IMR-90 (cell line): ENCODE measurements at places on chromosomes 11 and 22. TPM values are rescaled to one million over a fixed set of nuclear protein-coding genes. Genes with fewer than 3 reads are reported as not detected.

GRCh38 chr22:47056361-47056760 is 293.9 kb downstream of the TBC1D22A start:
- no peak for DNase-seq

DNA sequence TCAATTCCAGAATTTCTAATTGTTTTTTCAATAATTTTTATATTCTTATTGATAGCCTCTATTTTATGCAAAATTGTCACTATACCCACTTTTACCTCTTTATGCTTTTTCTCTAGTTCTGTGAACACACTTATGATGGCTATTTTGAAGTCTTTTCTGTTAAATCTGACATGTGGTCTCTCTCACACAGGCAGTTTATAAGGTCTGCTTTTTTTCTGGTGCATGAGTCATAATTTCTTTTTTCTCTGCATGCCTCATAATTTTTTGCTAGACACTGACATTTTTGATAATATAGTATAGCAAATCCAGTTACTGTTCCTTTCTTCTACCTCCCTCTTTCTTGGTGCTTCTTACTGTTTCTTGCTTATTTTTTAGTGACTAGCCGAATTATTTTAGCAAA is 36.0 kb downstream of the ZBTB44 start:
- DNase-seq, result peak; percentile 32

DNA sequence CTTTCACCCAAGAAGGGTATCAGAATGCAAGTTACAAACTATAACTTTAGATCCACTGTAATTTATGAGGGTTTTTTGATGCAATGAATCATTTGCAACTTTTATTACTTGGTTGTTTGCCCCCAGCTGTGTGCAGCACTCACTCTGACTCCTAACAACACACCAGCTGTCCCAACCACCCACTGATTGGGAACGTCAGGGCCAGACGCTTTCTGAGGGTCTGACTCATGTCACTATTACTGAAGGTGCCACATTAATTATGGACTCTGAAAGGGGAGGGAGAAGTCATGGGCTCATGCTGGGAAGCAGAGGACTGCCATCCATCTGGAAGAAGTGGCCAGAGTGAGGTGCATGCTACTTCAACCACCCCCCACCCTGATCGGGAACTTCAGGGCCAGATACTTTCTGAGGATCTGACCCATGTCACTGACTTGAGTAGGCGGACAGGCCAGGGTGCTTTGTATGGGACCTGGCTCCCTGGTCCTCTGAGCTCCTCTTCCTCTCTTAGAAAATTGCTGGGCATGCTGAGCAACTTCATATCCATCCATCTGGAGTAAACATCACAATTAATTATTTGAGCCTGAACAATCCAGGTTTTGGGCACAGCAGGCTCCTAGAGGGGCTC is 44.9 kb upstream of the DRD2 start:
- DNase-seq, result no peak

DNA sequence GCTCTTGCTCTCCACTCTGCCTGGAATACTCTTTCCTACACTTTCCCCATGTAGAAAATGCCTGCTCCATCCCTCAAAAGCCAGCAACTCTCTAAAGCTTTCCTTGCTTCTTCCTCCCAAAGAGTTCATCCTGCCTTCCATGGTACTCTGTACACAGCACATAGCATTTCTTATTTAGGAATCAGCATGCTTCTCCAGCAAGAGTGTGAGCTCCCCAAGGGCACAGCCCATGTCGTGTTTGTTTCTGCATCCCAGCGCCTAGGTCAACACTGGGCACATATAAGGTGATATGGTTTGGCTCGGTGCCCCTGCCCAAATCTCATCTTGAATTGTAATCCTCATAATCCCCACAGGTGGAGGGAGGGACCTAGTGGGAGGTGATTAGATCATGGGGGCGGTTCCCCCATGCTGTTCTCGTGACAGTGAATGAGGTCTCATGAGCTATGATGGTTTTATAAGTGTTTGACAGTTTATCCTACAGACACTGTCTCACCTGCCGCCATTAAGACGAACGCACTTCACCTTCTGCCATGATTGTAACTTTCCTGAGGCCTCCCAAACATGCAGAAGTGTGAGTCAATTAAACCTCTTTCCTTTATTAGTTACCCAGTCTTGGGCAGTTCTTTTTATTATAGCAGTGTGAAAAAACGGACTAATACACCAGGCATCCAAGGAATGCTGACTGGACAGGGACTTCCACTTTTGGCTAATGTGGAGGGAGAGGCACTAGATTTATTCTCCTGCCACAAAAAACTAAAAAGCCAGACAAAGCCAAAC is 8.2 kb downstream of the VPS37C start:
- DNase-seq, result peak; percentile 70

GRCh38 chr22:26502688-26503561 is 9.3 kb downstream of the TFIP11 start:
- peak; percentile 51 for DNase-seq

GRCh38 chr22:19525666-19526065 is 1.5 kb upstream of the CLDN5 start:
- no peak for DNase-seq

- no peak for DNase-seq
These were observed 206.7 kb downstream of the SBF2 start for GRCh38 chr11:10087186-10087922.

- DNase-seq, result no peak
These were observed 146.7 kb downstream of the ST3GAL4 start for GRCh38 chr11:126502159-126502558.

- peak; percentile 69 for DNase-seq
These were observed 64.4 kb downstream of the GRAMD1B start for GRCh38 chr11:123494195-123495050.

NDUFS8 gene
- total RNA-seq, result 80.0 and 85.9 TPM in 2 replicates

MMP27 gene
- not detected in 2 replicates for total RNA-seq

ME3 gene
- 9.0 and 9.2 TPM in 2 replicates for total RNA-seq

SYT12 gene
- total RNA-seq, result 0.54 and 0.56 TPM in 2 replicates
